ENCODE measurements at places on chromosomes 2 and 18.
A peak's percentile ranks its signal among the peaks of the same experiment; 100 is the strongest.

- no peak for DNase-seq
Measured at GRCh38 chr2:61504949-61505348, 33.2 kb downstream of the XPO1 start.

DNA sequence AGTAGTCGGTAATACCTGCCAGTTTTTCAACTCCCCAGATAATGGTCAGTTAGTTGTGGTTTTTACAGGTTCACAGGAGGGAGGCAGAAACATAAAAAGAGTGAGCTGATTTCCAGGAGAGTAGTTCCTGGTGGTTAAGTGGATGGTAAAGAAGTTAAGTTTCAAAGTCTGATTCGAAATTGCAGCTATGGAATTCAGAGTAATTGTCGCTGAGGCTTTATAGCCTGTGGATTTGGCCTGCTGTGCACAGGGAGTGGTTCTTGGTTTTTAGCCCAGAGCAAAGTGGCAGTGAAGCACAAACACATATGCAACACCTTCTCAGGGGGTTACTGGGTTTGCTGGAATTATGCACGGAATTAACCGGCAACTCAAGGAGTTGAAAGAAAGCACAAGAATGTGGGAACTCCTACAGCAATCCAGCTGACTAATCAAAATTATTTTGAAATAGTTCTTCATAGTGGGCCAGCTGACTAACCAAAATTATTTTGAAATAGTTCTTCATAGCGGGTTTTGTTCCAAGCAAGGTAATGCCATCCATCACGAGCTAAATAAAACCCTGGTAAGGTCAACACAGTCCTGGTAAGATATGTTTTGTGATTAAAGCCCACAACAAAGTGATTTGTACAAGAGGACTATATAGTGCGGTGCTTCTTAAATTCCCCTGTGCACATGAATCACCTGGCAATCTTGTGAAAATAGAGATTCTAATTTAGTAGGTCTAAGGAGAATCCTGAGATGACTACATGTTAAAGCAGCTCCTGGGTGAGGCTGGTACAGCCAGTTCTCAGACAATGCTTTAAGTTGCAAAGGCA, 94.4 kb downstream of the SGPP2 start:
- peak; percentile 67 for DNase-seq

DNA sequence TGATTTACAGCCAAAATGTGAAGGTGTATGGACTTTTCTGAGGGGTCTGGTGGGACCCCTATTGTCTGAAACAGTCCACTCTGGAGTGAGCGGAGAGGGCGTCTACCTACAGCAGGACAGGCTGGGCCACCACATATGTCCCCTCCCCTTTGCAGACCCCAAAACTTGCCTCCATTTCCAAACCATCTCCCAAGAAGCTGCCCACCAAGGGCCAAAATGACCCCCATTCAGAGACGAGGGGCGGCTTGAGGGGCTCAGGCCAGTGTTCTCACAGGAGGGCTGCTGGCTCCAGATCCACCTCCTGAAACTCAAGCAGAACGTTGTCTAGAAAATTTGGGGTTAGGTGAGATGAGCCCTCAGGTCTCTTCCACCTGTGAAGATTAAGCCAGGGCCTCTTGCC, 161.1 kb upstream of the SALL3 start:
- no peak for DNase-seq

DNA sequence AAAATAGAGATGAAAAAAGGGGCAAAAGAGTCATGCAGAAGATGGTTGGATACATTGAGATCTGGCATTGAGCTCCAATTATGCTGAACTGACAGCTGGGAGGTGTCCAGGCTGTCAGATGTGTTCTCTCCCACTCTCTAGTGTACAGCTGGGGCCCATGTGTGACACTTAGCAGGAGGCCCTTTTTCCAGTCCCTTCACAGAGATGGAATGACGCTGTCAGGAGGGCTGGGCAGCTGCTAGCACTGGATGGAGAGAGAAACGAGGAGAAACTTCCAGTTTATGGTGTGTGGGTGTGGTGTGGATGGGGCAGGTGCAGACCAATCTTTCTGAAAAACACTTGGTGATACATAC, 437.7 kb upstream of the HS6ST1 start:
- no peak for DNase-seq

DNA sequence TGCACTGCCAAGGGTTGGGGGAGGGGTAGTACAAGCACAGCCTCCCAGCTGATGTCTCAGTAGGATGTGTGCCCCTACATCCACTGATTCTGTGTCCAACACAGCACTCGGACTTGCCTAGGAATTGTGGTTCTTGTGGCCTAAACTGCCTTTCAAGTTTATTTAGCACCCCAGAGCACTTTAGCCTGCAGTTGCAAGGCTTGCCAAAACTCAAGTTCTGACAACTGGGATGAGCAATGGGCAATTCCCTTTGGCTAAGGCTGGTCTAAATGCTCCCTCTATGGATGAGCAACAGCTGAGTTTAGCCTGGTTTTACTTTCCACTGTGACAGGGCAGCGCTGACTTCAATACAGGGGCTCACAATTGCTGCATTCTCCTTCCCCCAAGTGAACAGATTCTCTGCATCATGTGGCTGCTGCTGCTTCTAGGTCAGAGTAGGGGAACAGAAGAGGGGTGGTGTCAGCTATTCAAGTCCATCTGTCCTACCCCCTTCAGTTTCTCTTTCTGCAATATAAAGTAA, 471.5 kb downstream of the PIK3C3 start:
- DNase-seq: no peak

DNA sequence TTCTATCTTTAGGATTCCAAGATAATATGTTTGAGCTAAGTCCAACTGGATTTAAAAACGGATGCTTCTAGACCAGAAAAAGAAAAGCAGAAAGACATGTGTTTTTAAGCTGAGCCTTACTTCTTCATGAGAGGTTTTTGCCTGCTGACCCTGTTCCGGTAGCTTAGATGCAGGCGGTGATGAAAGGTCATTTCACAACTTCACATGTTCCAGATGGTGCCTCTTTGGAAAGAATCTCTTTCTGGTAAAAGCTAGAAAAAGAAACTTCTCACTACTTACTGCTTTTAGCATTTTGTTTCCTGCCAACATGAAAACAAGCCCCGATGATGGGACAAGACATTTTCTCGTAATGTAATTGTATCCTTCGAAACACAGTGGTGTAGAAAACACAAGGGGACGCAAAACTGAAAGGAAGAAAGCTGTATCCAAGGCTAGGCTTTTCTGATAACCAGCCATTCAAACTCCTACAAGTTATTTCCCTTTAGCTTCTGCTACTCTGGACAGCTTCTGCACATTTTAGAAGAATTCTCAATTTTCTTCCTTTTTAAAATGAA, 407.3 kb upstream of the LYPD1 start:
- no peak for DNase-seq

- no peak for DNase-seq
Measured at GRCh38 chr18:45713239-45713638, 10.7 kb upstream of the SLC14A1 start.

DNA sequence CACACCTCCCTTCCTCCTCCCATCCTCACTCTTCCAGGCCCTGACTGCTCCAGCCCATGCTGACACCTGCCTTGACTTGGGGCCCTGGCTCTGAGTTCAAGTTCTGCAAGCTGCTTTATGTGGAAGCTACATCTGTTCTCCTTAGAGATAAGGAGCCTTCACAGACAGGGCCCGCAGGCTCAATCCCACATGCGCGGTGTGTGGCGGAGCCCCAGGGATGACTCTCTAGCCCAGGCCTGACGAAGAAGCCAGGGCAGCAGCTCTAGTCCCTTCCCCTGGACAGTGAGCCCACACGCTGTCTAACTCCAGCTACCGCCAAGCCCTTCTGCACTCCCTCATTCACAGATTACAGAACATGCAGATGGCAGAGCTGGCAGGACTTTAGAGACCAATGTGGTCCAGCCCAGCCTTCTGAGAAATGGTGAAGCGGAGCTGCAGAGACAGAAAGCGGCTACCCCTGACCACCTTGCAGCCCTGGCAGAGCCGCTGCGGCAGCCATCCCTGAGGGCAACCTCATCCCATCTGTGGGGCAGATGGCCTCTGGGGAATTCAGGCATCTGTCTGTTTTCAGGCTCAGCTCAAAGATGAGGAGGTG, 304.3 kb downstream of the CELF4 start:
- no peak for DNase-seq

DNA sequence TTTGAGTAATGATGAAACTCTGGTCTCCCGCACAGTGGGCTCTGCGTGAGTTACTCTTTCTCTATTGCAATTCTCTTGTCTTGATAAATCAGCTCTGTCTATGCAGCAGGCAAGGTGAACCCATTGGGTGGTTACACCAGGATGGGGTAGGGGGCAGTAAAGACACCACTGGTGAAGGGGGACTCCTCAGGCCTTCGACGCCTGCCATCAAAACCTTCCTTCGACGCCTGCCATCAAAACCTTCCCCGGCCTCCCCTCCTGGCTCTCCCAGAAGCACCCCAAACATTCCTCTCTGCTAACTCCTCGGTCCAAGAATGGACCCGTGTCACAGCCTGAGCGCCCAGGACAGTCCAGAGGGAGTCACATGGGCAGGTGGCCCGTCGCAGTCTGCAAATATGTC, 4.8 kb upstream of the STARD7 start:
- no peak for DNase-seq

DNA sequence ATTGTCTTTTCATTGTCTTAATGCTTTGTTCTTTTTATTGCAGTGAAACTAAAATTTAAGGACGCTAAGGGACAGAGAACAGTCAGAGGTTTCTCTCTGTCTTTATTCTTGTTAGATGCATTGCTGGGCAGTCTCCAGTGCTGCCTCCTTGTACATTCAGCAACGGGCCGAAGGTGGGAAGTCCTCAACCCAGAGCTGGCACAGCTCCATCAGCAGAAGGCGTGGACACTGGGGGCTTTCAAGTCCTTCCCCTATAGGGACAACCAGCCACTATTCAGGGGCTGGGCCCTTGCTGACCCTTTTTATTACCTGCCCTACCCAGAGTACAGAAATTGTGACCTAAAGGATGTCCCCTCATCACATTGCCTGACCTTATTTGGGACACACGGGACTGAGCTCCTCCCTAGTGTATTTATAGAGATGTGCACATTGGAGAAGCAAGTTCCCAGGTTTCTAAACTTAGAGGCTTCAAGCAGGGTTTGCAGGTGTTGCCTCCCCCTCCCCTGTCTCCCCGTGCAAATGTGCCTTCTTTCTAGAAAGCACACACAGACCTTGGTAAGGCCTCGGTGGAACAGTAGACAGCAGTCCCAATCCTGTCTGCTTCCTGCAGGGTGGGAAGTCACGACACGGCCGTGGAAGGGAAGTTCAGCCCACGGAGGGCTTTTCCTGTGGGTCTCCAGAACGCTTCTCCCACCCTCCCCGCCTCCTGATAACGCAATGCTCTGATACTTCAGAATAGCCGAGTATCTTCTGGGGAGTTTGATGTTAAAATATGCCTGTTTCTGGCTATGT, 68.2 kb downstream of the ZCCHC2 start:
- DNase-seq: no peak

DNA sequence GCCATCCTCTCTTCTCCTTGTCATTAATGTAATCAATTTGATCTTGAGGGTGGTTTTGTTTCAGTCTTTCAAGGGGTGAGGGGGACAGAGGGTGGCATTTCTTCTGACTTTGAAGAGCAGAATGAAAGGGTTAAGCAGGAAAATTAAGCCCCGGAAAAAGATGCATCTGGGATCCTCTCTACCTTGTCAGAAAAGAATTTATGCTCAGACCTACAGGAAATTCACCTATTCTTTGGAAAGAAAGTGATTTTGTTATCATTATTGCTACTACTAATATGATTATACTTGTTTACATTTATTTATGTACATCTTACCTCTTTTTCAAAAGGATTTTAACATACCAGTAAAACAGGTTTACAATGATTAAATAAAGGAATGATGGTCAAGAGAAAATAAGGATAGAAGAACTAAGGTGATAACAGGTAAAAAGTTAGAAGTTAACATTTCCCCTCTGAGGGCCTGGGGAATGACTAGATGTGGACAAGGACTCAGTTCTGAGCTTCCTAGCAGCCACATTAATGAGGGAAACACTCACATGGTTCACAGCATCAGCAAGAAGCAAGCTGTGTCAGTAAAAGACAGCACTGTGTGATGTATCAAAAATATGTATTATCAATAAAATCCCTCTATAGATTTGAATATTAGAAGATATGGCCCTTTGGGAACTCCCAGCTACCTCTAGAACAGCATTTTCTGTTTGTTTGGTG, 151.4 kb downstream of the MYCN start:
- no peak for DNase-seq

DNA sequence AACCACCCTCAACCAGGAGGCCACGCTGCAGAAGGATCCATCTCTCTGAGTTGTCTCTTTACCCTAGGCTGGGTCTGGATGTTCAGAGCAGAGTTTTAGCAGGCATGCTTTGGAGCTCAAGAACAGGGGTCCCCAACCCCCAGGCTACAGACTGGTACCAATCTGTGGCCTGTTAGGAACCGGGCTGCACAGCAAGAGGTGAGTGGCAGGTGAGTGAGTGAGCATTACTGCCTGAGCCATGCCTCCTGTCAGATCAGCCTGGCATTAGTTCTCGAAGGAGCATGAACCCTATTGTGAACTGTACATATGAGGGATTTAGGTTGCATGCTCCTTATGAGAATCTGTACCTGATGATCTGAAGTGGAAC, 172.5 kb downstream of the UXS1 start:
- DNase-seq: no peak

GRCh38 chr2:232239951-232240681, 138.4 kb upstream of the ALPP start:
- DNase-seq: no peak

- no peak for DNase-seq
Measured at GRCh38 chr2:11042841-11043240, 112.4 kb upstream of the SLC66A3 start.

- no peak for DNase-seq
Measured at GRCh38 chr18:9328776-9329175, 5.8 kb upstream of the TWSG1 start.

DNA sequence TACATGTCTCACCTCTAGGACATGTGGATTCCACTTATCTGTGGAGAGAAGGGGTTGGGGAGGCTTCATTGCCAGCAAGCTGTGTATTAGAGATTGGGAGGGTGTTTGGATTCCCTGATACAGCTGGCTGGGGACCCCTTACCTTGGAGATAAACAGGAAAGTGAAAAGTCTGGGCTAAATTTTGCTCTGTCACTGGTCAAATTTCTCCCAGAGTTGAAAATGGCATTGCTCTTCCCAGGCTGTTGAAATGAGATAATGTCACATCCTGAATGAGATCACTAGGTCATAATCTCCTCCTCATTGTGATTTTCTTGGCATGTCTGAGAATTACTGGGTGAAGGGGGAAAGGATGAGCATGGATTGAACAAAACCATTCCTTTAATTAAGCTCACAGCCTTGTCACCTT, 265.0 kb upstream of the PARD3B start:
- no peak for DNase-seq

DNA sequence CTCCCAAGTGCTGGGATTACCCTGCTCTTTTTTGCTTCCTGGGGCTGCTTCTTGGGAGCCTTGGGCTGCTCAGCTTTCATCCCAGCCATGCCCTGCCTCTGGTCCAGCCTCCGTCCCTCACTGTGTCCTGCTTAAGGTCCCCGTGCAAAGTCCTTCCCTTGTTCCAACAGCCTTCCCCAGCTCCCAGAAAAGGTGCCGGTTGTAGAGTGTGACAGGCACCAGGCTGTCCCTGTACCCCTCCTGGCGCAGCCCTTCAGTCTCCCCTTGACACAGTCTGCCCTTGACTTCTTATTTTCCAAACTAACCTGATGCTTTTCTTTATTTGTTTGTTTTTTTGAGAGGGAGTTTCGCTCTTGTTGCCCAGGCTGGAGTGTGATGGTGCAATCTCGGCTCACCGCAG, 20.1 kb upstream of the ALPI start:
- no peak for DNase-seq

- DNase-seq: no peak
Measured at GRCh38 chr2:216784456-216784855, 75.4 kb downstream of the TNP1 start.
